ENCODE measurements at places on chromosomes 3 and 15.

GRCh38 chr3:180306691-180307090 is 270.0 kb upstream of the PEX5L start:
- DNase-seq, result no peak

- no peak for DNase-seq
These were observed 269.7 kb downstream of the XXYLT1 start for GRCh38 chr3:195001261-195001660.

- no peak for DNase-seq
These were observed 103.9 kb upstream of the HES1 start for GRCh38 chr3:194031867-194032635.

- DNase-seq, result no peak
These were observed 59.2 kb upstream of the RAB6B start for GRCh38 chr3:133954717-133955360.

DNA sequence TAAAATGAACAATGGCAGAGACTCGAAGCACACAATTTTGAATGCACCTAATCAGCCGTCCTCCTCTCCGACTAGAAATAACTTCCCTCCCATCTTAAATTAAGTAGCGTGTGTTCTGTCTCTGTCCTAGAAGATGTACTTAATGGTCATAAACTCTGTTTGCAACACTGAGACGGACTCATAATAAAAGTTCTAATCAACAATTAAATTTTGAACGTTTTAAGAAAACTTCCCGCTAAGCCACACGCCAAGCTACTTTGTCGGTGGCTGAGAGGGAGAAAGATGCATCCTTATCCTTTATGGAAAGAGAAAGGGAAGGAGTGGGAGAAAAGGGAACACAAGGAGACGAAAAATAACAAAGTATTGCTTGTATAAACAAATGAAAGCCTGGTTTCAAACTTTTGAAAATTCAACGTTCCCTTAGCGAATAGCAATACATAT is 989 bp downstream of the GNB4 start:
- DNase-seq, result no peak

DNA sequence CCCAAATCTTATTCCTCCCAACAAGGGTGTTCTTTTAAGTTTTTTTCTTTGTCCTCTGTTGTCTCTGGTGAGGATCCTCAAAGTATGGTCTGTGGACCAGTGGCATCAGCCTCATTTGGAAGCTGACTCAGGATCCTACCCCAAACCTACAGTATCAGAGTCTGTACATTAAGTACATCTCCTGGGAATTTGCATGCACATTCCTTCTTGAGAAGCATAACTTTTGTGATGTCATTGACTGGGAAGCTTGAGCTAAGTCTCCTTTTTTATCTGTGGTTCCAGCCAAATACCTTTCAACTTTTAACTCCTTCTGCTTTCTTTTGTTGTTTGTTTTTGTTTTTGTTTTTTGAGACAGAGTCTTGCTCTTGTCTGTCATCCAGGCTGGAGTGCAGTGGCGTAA is 40.5 kb downstream of the ARMC8 start:
- DNase-seq, result peak; percentile 21

GRCh38 chr3:172655388-172655787 is 55.5 kb downstream of the NCEH1 start:
- DNase-seq, result no peak

DNA sequence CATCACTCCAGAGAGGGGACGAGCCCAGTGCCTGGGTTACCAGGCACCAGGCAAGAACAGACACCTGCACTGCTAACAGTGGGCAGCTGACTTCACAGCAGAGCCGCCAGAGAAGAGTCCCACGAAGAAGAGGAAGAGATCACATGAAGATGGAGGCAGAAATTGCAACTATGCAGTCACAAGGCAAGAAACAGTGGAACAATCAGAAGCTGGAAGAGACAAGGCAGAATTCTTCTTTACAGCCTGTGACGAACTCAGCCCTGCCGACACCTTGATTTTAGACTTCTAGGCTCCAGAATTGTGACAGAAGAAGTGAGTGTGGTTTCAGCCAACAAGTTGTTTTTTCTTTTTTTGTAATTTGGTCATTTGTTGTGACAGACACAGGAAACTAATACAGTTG is 59.2 kb downstream of the IL12A start:
- no peak for DNase-seq

GRCh38 chr3:169288553-169288952 is 375.0 kb downstream of the MECOM start:
- no peak for DNase-seq

DNA sequence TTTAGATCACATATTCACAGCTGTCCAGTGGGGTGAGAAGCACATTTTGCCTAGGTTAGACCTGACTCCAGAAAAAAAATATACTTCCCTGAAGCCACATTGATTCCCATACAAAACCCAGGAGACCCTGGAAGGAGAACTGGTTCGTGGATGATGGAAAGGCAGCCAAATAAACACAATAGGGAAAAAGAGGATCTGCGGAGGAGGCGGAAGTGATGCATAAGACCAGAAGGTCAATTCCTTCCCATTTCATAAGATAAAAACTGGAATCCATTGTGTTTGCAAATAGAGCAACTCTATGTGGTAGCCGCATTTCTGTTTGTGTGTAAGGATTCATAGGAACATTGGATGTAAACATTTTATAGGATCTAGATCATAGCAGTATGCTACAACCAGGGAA is 781.9 kb upstream of the GRM7 start:
- DNase-seq, result no peak

- no peak for DNase-seq
These were observed 219.0 kb upstream of the LMCD1 start for GRCh38 chr3:8282541-8283165.

DNA sequence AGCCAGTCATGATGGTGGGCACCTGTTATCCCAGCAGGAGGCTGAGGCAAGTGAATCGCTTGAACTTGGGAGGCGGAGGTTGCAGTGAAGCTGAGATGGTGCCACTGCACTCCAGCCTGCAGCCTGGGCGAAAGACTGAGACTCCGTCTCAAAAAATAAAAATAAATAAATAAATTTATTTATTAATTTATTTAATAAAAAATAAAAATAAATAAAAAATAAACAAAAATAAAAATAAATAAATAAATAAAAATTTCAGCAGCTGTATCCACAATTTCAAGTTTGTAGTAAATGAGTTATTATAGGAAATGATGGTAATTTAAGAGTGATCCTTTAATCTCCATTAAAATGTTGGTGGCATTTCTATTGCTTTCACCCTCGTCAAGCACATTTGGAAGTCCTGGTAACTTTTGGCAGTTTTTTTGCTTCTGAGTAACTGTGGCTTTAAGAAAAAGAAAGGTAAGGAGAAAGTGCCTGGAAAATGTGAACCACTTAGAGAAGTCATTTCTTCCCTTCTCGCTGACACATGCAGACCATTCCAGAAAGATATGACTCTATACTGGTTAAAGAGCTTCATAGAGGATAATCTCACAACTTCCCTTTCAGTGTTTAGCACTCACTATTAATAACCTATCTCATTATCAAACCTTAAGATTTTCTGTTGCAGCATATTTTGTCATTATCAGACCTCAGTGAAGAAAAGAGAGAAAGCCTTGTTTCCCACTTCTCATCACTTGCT is 296.6 kb downstream of the TIGIT start:
- no peak for DNase-seq

DNA sequence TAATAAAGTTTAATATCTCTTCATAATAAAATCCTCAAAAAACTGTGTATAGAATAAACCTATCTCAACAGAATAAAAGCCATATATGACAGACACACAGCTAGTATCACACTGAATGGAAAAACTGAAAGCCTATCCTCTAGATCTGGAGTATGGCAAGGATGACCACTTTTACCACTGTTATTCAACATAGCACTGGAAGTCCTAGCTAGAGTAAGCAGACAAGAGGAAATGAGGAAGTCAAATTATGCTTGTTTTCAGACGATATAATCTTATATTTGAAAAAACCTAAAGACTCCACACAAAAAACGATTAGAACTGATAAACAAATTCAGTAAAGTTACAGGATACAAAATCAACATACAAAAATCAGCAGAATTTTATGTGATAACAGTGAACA is 57.4 kb upstream of the DIPK2A start:
- no peak for DNase-seq

- peak; percentile 63 for DNase-seq
These were observed 5.8 kb downstream of the TRAK1 start for GRCh38 chr3:42096796-42097565.

DNA sequence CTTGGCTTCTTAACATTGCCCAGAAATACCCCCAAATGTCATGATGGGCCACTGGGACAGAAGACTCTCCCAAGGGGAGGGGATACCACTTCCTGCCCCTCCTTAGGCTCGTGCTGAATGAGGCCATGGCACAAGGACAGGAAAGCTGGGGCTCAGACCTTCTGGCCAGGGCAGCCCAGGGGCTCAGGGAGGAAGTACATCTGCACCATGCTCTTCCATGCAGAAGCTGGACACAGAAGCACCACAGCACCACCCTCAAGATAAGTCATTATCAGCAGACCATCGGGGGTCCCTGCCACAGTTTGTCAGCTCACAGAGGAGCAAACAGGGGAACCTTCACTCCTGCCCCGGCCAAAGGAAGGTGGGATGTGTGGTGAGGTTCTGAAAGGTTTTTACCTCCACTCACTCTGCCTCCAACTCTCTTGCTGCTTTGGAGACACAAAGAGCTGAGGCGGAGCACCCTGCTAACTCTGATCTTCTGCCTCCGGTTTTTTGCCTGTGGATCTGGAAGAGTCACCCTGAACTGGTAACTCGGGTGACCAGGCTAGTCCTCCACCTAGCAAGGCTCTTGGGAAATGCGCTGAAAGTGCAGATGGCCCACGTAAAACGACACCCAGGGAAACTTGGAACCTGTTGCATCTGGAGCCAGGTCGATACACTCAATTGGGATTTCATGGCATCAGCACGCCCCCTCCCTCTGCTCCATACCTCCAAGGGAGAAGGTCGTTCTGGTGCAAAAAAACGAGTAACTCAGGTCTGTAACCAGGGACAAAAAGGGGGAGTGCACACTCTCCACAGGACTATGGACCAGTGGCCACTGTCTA is 8.3 kb downstream of the BMF start:
- DNase-seq, result no peak

DNA sequence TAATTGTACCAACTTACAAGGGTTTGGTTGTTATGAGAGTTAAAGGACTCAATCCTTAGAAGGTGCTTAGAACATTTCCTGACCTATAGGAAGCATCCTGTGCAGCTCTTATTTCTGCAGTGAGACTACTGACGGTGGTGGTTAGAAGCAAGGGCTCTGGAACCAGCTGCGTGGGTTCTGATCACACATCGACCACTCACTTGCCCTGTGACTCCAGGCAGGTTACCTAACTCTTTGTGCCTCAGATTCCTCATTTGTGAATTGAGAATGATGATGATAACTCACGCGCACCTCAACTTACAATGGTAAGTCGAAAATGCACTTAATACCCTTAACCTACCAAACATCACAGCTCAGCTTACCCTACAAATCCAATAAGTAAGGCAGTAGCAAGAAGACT is 80.7 kb upstream of the SPATA12 start:
- DNase-seq, result no peak

DNA sequence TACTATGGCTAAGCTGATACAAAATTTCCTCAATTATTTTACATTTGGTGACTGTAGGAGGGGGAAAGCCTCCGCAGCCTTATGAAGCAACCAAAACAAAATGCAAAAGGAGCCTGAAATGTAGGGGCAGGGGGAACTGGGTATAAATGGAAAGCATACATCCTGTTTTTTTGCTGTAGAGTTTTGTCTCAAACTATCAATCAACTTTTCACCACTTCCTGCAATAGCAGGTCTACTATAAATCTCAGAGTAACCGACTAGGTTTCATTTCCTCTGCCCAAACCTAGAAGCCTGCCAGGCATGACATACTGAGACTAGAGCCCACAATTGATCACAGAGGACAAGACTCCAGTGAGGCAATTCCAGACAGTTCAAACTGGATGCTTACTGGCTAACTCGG is 91.3 kb downstream of the SHQ1 start:
- no peak for DNase-seq

DNA sequence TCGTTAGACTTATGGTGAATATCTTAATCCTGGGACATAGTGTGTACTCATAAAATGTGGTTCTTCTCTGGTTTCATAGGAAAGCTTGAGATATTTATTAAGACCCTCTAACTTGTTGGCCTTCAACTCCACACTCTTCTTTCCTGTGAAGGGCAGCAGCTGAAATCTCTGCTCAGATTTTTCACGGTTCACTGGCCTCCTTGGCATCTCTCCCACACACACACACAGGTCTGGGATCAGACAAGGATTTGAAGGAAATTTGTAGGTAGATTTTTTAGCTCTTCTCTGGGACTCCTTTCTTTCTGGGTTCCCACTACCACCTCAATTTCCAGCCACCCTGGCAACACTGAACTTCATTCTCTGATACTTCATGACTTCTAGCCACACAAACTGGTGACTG is 70.2 kb downstream of the MYRIP start:
- no peak for DNase-seq

- no peak for DNase-seq
These were observed 188.2 kb downstream of the VPS13C start for GRCh38 chr15:61871926-61872522.

GRCh38 chr3:110521019-110521418 is 550.6 kb upstream of the NECTIN3 start:
- peak; percentile 85 for DNase-seq

- no peak for DNase-seq
These were observed 21.5 kb downstream of the GABRR3 start for GRCh38 chr3:98013411-98014267.

GRCh38 chr3:56144805-56145204 is 323.5 kb downstream of the ERC2 start:
- no peak for DNase-seq

DNA sequence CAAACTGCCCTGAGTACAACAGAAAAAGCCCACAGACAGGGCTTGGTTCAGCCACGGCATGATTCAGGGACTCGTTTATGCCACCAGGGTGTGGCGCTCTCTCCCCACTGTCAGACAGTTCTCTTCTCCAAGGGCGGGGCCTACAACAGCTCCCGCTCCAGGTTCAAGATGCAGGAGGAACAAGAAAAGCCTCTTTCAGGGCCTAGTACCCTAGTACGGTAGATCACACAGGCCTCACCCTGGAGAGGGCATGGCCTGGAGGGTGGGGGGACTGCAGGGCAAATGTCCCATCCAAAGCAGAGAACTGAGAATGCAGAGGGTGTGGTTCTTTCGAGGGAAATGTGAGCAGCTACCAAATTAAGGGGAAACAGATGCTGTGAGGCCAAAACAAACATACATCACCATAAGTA is 12.0 kb downstream of the MESD start:
- DNase-seq, result no peak

DNA sequence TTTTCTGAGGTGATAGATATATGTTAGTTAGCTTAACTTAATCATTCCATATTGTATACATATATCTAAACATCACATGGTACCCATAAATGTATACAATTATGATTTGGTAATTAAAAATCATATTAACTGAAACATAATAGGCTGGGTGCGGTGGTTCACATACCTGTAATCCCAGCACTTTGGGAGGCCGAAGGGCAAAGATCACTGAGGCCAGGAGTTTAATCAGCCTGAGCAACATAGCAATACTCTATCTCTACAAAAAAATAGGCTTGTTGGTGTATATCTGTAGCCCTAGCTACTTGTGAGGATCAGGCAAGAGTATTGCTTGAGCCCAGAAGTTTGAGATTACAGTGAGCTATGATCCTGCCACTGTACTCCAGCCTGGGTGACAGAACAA is 20.9 kb downstream of the RAB7A start:
- DNase-seq, result no peak

- DNase-seq, result no peak
These were observed 79.0 kb downstream of the NR2F2 start for GRCh38 chr15:96409215-96410138.

- DNase-seq, result no peak
These were observed 51.6 kb downstream of the ZBTB38 start for GRCh38 chr3:141419946-141420345.

Measured in AG04450 (cell line).